ENCODE measurements at places on chromosomes 7 and 10.

GRCh38 chr7:159329818-159330378, 185.2 kb upstream of the VIPR2 start:
- no peak for DNase-seq

DNA sequence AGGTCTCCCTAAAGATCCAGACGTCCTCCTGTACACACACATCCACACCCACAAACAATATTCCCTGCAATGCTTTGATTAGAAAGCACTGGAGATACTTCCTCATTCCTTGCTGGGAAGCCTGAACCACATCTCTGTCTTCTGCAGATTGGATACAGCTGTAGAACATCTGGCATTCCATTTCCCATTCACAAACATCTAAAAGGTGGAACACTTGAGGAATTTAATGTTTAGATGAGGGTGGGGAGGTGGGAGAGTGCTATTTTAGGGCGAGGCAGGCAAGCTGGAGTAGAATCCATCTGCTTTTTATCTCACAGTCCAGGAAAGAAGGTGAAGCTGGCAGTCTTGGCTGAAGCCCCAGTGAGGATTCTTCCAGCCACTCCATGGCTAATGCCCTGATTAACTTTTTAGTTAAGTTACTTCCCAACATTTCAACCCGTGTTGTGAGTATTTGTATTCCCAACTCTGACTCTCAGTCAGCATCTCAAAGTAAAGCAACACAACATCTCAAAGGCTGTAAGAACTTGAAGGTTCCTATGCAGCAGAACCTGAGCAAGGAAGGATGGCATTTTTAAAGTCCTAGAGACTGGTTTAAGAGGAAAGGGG, 46.1 kb downstream of the CYTH3 start:
- DNase-seq, result no peak

DNA sequence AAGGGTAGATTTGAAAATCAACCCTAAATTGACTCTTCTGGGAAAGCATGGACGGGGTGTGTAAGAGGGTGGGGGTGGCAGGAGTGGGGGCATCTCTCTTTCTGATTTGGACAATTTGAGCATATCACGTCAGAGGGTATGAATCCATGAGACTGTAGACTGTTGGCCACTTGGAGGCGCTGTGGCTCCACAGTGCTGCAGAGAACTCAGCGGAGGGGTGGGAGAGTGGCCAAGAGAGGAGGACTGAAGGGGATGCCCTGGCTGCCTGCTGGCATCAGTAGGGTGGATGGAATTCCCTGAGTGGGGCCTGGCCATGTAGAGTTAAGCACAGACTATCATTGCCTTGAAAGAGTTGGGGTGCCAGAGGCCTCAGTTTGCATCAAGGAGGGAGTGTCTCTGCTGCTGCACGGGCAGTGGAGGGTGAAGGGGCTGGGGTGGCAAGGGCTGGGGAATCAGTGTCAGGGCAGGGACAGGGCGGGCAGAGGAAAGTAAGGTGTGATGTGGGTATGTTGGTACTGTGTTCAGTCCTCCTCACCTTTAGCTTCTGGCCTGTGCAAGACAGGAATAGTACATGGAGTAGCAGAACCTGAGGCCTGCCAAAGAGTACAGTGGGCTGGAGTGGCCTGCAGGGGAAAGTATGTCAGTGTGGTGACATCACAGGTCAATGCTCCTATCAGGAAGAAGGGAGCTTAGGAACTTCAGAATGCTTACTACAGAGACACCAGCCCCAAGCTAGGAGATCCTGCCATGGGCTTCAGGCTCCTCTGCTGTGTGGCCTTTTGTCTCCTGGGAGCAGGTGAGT, 133.5 kb upstream of the PRSS58 start:
- peak; percentile 79 for DNase-seq

DNA sequence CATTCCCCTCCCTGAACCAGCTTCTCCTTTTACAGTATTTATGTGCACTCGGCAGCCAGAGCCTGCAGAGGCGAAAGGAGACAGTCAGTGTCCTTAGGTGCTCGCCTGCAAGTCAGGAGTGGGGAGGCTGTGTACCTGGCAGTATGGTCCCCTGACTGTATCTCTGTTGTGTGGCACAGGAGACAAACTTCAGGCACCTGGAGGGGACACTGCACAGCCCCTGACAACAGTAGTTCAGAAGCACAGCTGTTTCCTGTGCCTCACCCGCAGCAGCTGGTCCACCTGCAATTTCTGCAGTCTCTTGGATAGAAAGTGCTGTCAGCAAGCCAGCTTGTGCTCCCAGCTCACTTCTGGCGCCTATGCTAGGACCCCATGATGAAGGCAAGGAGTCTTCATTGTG, 73.4 kb upstream of the LAMB4 start:
- DNase-seq, result no peak

DNA sequence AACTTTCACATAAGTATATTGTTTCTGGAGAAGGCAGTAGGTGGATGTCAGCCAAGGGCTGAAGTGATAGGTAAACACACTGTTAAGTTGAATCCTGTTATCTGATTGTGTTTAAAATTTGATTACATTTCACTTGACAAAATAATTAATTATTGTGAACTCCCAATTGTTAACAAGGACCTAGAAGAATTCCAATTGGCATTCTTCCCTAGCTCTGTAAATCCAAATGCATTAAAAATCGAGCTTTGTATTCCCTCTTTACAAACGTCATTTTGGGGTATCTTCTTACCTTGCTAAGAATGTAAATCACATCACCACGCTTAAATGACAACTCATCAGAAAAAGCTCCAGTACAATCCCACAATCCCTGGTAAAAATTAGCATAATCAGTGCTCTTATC, 179.9 kb downstream of the SKAP2 start:
- no peak for DNase-seq

DNA sequence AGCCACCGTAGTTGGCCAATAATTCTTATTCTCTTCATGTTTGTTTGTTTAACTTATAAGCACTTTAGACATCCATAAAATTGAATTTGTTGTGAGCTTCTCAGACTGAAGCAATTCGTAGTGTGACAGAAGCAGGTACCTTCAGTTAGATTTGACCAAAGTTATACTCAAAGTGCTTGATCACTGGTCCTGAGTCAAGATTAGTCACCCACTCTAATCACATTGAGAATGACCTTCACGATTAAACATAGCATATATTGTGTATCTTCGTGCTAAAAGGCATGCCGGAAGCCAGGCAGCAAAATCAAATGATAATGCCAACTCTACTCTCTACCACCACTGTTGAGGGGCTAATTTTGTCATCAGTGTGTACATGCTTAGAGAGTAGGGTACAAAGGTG, 763.7 kb upstream of the MBL2 start:
- no peak for DNase-seq

- no peak for DNase-seq
Measured at GRCh38 chr7:183496-184292, 8.7 kb upstream of the FAM20C start.

GRCh38 chr10:77832238-77832637, 94.3 kb downstream of the DLG5 start:
- no peak for DNase-seq

DNA sequence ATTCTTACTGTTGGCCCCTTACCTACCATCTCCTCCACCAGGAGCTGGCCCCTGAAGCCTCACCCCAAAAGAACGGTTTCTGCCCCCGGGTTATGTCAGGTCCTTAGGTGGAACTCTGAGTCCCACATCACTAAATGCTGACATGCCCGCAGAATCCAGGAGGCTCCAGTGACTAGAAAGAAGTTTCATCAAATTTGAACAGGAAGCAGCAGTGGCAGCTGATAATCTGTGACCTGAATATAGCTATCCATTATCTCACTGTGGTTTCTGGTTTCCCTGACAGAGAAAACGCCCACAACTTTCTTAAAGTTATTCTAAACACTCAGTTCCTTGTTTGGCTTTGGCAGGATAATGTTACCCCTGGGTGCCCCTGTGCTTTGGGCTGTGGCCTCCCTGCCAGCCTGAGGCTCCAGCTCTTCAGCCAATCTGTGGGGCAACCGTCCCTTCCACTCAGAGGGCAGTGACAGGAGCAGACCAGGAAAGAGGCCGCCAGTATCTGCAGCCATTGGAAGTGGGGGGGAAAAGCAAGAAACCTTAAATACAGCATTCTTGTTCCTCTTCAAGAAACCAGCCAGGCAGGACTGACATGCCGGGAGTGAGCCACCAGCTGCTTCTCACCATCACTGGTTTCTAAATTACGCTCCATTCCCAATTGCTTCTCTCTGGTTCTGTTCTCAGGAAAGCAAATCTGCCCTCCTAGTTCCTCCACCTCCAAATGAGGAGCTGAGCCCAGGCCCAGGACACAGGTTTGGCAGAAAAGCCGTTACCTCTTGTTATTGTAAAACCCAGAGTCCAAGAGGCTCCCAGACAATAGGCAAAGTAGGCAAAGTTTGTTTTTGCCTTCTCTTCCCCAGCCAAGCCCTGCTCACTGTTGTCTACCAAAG, 41.2 kb upstream of the VCL start:
- no peak for DNase-seq

DNA sequence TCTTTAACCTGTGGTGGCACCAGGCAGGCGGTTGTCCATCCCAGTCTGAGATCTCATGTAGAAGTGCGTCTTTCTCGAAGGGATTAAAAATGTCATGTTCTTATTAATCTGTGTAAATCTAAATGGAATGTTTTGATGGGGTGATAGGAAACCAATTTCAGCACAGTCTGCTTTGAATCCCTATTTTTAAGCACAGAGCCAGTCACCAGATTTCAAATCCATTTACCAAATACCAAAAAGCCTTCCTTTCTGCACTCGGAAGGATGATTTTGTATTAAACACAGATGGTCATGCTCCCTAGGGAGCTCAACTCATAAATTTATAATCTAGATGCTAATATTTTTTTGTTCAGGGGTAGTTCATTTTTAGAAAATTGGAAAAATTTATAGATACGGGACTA, 160.6 kb upstream of the AOAH start:
- DNase-seq, result no peak

DNA sequence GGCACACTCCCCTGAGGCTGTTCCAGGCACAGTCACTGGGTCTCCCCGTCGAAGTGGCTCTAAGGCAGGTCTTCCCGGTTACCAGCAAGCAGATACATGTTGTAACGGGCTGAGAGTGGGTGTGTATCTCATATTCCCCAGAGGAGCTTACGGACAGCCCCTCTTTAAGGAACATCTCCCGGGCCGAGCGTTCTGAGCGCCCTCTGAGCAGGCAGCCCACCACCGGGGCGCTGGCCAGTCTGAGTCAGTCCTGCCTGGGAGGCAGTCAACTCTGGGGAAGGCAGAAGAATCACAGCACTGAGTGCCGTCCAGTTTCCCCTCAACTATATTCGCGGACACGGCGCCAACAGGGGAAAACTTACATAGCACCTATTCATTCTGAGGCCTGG, 117.4 kb downstream of the LHPP start:
- DNase-seq, result no peak

GRCh38 chr7:11485636-11486035, 346.4 kb downstream of the THSD7A start:
- no peak for DNase-seq
